ENCODE measurements at places on chromosomes 1 and 21.

- DNase-seq: no peak
These were observed 34.6 kb upstream of the WNT4 start for GRCh38 chr1:22177354-22178003.

GRCh38 chr1:184684285-184685074 is 70.2 kb downstream of the EDEM3 start:
- DNase-seq: no peak

- no peak for DNase-seq
These were observed 153.7 kb upstream of the ST6GALNAC5 start for GRCh38 chr1:76713535-76713934.

DNA sequence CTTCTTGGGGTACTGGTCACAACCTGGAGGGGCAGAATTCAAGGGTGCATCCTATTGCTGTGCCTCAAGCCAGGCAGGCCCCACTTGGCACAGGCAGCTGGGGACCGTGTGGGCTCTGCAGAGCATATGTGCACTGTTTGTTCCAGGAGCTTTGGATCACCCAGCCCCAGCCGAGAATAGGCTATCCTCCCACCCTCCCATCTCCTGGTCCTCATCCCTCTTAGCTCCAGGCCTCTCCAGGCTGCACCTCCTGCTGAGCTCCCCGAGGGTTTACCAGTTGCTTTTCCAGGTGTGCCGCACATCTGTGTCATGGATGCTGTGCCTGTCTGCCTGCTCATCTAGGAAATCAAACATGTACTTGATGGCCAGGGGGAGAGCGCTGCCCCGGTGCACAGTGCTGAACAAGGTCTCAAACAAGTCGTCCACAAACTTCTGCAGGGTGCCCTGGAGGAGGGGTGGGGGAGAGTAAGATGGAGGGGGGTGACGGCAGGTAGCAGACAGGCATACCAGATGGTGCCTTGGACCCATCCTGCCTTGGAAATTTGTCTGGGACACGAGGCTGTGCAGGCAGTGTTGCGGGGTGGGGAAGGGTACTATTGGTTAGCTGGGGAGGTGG is 120.5 kb upstream of the CD34 start:
- no peak for DNase-seq

GRCh38 chr1:15328351-15329103 is 81.2 kb upstream of the EFHD2 start:
- peak; percentile 69 for DNase-seq

GRCh38 chr1:110207831-110208230 is 2.3 kb upstream of the KCNC4 start:
- DNase-seq: peak; percentile 78

GRCh38 chr1:180130651-180131050 is 24.0 kb upstream of the QSOX1 start:
- no peak for DNase-seq

DNA sequence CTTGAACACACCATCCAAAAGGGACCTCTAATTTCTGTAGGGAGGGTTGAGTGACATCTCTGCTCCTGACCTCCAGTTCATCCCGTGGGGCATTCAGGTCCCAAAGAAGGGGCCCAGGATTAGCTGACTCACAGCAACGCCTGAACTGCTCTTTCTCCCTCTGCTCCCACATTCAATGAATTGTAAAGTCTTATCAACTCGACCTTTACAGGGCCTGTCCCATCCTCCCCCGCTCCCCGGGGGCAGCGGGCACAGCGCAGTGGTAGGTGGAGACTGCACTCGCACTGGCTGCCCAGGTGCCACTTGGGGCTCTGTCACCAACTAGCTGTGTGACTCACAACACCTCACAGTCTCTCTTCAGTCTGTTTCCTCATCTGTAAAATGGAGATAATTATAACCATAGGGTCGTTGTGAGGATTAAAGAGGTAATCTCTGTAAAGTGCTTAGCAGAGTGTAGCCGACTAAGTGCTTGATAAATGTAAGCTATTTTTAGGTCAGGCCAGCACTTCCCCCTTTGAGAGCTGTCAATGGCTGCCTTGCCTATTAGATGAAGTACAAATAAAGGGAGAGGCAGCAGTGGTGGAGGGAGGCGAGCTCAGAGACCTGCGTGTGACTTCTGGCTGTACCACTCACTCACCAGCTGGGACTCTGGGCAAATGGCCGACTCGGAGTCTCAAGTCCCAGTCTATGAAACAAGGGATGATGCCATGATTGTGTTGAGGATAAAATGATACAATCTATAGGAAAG is 637 bp upstream of the MYBPHL start:
- DNase-seq: no peak

- no peak for DNase-seq
These were observed 71.0 kb downstream of the OLFML2B start for GRCh38 chr1:161952607-161953172.

GRCh38 chr1:119874186-119874585 is 22.1 kb downstream of the ADAM30 start:
- no peak for DNase-seq

GRCh38 chr1:67771152-67771551 is 62.1 kb downstream of the GNG12 start:
- DNase-seq: no peak

GRCh38 chr1:4655674-4656532 is 1.5 kb downstream of the AJAP1 start:
- DNase-seq: peak; percentile 49
